NCI-H1436 treated with DMSO at 0.1 percent for 48 hours (cell line): ENCODE measurements at places on chromosomes 3 and 15.

DNA sequence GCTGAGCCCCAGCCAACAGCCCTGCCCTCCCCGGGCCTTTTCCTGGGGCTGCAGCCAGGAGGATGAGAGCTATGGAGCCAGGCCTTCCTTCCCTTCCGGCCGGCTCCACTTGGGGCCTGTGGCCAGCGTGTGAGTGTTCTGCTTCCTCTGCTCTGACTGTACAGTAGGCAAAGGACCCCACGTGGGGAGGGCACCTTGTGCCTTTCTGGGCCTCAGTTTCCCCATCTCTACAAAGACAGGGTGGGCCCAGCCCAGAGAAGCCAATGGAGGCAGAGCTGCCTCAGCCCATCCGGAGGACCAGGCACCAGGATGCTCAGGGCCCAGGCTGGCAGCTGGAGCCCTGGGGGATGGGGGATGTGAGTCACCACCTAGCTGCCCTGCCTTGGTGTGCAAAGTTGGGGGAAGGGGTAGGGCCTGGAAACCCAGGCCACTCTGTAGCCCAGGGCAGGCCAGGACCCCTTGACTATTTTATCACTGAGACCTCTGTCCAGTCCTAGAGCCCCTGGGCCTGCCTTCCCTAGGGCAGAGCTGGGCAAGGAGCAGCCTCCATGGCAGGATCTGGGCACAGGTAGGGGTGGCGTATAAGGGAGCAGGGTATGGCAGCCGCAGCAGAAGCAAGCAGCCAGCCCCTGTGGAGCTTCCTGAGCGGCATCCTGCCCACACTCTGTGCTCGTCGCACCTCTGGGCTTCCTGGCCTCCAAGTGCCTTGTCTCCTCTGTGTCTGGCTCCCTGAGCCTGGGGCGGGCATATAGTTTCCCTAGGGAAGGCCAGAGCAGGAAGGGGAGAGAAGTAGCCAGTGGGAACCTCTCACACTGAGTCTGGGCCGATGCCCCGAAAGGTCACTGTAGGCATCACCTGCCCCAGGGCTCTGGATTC, 1.8 kb downstream of the PSTPIP1 start:
- DNase-seq = no peak

GRCh38 chr15:60362321-60363086, 35.3 kb downstream of the ANXA2 start:
- DNase-seq = no peak

DNA sequence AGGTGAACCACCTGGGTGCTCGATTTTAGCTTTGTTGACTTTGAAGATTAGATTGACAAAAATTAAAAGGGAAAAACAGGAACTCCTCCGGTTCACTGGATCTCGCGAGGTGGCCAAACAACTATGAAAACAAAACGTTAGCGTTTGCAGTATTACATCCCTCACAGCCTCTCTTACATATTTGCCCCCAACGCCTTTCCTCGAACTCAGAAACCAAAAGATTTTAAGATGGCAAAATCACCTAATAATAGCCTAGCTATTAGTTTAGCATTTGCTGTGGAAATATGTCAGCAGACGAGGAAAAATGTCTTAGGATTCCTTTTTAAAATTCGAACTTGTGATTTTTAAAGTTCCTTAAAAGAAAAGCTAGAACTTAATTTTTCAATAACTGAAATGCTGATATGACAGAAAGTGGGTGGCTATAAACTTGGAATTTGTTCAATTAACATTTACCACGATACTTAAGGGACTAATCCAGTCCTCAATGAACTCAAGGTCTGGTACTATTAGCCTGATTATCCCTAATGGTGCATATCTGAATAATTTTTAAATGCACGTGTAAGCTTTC, 491 bp upstream of the SENP7 start:
- DNase-seq = no peak

DNA sequence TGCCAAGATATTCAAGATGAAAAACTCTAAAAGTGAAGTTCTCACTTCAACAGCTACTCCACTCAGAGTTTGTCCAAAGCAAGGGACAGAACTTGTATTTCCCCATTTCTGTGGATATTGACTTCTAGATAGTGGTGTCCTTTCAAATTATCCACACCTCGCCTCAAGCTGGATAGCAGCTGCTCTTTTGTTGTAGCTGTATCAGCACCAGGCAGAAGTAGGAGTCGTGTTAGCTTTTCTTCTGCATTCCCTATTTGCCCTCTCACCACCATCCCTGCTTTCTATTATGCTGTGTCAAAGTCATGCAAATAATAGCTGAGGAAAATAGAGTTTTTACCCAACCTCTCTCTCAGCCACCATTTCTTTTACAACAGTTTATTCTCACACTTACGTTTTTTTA, 303.8 kb downstream of the EPHA3 start:
- DNase-seq = no peak

DNA sequence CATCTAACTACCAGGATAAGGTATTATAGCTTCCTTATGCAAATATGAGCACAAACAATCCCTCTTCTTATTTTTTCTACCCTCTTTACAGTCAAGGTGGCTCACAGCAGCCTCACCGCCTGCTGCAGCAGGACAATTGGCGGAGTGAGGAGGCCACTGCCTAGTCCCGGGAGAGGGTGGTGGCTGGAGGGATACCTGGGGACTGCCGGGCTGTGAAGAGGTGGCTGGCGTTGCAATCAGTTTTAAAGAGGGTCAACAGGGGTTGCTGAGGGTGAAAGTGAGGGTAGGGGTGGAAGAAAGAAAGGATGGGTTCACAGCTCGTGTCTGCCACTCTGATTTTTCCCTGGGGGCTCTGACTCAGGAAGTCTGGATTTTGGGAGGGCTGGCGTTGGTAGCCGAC, 105.1 kb upstream of the SLC6A6 start:
- DNase-seq = no peak

- no peak for DNase-seq
Measured at GRCh38 chr15:48459571-48460442, 128.6 kb downstream of the DUT start.

- no peak for DNase-seq
Measured at GRCh38 chr15:22872936-22873701, 34.7 kb downstream of the NIPA2 start.

DNA sequence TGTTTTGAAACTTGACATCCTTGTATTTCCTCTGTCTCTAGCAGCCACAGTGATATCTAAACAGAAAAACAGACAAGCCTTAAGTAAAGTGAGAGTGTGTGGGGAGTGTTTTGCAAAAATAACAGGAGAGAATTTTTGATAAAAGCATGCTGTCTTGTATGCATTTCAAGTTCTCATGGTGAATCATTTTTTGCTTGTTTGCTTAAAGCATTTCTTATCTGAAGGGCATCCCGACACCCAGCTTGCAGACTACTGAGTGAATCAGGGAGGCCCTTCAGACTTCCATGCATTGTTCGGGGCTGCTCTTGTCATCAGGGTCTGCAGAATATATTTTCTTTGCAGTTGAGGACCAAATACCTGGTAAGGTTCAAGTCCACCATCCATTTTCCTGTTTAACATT, 8.5 kb downstream of the CGNL1 start:
- DNase-seq = no peak

- DNase-seq = no peak
Measured at GRCh38 chr3:150105886-150106612, 135.4 kb upstream of the PFN2 start.

GRCh38 chr3:141248064-141248463, 16.4 kb downstream of the PXYLP1 start:
- no peak for DNase-seq

DNA sequence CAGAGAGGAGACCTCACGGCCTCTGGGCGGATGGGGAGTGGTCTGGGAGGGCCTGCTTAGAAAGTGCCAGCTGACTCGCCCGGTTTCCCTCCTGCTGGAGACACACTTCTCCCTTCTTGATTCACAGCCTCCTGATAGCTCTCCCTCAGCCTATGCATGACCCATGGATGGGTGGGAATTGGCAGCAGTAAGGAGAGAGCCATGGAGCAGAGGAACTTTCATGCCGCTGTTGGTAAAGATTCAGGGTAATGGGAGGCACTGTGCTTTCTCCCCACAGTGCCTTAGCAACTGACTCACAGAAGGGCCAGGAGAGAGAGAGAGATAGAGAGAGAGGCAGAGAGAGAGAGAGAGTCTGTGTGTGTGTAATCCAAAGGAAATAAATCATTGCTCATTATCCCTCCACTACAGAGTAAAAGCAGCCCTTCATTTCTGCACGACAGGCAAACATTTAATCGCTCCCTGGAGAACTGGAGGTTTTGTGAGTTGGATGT, 82.8 kb downstream of the SEMA5B start:
- peak; percentile 44 for DNase-seq
